Neural crest cell (in vitro differentiated cells): ENCODE measurements at places on chromosomes 5 and 9. TPM values are rescaled to one million over a fixed set of nuclear protein-coding genes. Genes with fewer than 3 reads are reported as not detected.

Gene BHMT2
- not detected in 2 replicates for total RNA-seq

Gene ARHGEF37
- 1.9 and 2.3 TPM in 2 replicates for total RNA-seq

DNA sequence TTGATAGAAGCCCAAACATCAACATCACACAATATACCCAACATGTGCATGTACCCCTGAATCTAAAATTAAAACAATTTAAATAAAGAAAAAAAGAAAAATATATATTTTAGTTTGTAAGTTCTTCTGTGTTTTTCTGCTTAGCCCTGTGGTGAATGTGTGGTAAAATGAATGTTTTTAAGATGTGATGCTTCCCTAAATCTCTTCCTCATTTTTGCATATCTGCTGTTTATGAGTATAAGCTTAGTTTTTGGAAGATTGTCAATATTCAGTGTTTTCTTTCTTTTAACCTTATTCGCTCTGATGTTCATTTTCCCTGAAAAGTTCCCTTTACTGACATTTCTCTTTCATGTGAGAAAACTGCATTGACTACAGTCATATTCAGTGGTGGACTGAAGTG, 44.4 kb upstream of the DAB2 start:
- DNase-seq = no peak

- no peak for DNase-seq
Measured at GRCh38 chr9:3507395-3508077, 18.3 kb downstream of the RFX3 start.

GRCh38 chr5:84603568-84604185, 219.0 kb upstream of the EDIL3 start:
- no peak for DNase-seq

GRCh38 chr9:95316794-95317118, 753 bp downstream of the FANCC start:
- DNase-seq = peak; percentile 75

DNA sequence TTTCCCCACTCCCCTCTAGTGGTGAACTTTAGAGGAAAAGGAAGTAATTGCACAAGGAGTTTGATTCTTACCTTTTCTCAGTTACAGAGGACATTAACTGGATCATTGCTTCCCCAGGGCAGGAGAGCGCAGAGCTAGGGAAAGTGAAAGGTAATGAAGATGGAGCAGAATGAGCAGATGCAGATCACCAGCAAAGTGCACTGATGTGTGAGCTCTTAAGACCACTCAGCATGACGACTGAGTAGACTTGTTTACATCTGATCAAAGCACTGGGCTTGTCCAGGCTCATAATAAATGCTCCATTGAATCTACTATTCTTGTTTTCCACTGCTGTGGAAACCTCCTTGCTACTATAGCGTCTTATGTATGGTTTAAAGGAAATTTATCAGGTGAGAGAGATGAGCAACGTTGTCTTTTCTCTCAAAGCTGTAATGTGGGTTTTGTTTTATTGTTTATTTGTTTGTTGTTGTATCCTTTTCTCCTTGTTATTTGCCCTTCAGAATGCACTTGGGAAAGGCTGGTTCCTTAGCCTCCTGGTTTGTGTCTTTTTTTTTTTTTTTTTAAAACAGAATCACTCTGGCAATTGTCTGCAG, 25.3 kb downstream of the SLC22A5 start:
- no peak for DNase-seq

GRCh38 chr5:540906-541538, 16.8 kb upstream of the SLC9A3 start:
- DNase-seq = no peak
